ENCODE measurements at places on chromosomes 13 and 19.
A peak's percentile ranks its signal among the peaks of the same experiment; 100 is the strongest.

- DNase-seq: peak; percentile 21
Observed at GRCh38 chr19:3849092-3849491, 19.7 kb downstream of the ZFR2 start.

GRCh38 chr19:9528757-9529336 lies 9.6 kb downstream of the ZNF426 start:
- DNase-seq: no peak

DNA sequence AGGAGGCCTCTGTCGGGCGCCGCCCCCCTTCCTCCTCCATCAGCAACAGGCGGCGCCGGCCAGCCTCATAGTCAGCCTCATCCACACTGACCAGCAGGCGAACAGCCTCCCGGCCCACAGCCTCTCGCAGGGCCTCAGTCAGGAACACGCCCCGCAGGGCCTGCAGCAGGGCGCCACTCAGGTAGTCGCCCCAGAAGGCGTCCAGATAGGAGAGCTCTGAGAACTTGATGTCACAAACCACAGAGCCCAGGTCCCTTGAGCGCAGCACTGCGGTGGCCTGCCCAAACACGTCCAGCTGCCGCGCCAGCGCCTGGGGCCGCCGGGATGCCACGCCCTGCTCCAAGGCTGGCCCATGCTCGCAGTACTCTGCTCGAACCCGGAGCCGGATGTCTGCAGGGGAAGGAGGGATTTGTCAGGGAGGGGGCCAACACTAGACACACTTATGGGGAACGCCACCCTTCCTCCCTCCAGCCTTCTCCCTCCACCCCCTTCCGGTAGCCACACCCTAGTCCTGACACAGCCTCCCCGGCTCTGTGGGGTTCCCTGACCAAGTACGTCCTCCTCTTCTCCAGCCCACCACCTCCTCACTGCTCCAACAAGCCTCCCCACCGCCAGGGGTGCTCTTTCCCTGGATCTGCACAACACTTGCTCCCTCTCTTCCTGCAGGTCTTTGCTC lies 17.9 kb downstream of the DEDD2 start:
- DNase-seq: peak; percentile 88

DNA sequence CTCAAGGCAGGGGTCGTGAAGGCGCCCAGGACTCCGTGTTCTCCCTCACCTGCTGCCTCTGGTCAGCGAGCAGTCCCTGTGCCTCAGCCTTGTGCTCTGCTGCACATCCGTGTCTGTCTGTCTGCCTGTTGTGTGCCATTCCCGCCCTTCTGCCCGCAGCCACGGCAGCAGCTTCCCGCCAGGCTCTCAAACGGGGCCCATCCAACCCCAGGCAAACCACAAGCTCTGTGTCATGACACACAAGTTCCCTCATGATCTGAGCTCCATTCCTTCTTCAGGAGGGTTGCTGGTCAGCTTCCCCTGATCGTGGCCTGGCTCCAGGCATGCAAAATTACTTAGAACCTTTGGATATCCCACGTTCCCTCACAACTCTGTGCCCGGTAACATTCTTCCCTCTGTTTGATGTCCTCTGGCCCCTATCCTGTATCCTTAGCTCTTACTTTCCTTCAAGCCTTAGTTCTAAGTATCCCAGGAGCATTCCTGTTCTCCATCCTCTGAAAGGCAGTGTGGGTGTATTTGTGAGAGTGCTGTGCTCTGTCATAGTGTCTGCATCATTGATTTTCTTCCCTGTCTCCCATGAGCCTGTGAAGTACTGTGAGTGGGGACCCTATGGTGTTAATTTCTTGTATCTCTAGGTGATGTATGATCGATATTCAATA lies 3.2 kb downstream of the GPR183 start:
- peak; percentile 79 for DNase-seq

- DNase-seq: no peak
Observed at GRCh38 chr19:50663482-50663790, 14.2 kb downstream of the C19orf81 start.

GRCh38 chr13:98536729-98537128 lies 40.2 kb downstream of the STK24 start:
- DNase-seq: no peak

DNA sequence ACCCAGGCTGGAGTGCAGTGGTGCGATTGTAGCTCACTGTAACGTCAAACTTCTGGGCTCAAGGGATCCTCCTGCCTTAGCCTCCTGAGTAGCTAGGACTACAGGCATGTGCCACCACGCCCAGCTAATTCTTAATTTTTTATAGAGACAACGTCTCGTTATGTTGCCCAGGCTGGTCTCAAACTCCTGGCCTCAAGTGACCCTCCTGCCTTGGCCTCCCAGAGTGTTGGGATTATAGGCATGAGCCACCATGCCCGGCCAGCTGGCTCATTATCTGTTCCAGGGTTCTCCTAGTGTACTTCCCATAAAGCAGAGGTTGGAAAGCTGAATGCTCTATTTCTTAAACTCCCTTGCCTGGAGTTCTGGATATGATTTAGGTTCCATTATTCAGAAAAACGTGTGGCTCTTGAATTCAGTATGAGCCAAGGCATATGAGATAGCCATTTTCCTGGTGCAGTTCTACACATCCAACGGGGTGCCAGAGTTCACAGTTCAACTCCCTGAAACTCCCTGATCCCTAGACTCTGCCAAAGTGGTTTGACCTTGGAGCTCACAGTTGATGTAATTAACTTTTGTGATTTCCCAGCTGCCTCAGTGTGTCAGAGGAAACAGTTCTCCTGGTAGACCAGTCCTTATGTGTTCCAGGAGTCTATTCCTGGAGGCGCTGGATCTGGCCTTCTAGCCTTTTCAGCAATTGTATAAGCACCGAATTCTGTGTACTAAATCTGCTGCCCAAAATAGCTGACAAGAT lies 21.6 kb downstream of the GPR183 start:
- DNase-seq: no peak

GRCh38 chr13:110636053-110636475 lies 20.7 kb downstream of the NAXD start:
- no peak for DNase-seq

- peak; percentile 87 for DNase-seq
Observed at GRCh38 chr19:3178377-3178972, at the start of gene S1PR4. Gene S1PR4 (plus strand): TSS chr19:3178769. CDS start chr19:3178793, 24 bp downstream.

DNA sequence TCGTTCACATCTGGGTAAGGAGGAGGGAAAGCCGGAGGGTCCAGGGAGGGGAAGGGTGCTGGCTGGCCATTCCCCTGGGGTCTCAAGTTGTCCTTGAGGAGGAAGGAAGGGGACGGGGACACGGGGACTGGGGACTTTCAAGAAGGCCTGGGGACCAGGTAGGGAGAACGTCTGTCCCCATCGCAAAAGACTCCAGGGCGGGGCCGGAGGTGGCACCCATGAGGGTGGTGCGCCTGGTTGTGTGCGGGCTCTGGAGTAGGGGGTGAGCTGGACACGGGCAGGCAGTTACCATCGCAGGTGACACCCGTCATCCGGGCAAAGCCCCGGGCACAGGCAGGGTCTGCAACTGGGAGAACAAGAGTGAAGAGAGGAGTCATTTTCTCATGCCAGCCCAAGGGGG lies 23.4 kb downstream of the FBN3 start:
- no peak for DNase-seq

DNA sequence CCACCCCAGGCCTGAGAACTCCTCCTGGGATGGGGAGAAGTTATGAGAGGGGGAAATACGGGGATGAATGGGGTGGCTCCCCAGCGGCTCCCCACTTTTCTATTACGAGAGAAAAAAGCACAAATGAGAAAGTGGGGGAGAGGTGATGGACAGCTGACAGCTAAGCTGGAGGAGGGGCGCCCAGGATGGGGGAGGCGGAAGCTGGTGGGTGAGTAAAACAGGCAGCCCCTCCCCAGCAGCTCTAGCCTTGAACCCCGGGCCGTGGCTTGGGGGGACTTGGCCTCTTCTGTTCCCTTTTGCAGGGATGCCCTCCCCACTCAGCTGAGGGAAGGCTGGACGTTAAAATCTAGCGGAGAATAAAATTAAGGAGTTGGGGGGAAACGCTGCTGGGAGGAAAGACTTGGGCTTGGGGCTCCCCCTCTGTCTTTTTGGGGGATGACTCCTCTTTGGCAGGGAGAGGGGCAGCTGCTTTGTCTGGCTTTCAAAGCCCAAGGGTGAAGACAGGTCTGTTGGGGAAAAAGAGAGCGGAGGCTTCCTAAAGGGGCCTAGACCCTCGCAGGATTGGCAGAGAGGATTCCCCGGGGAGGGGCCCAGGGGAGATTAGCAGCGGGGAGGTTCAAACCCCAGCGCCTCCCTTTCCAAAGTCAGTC lies 1.4 kb upstream of the SAMD1 start:
- DNase-seq: peak; percentile 34

- DNase-seq: no peak
Observed at GRCh38 chr13:35961461-35962220, 169.5 kb downstream of the DCLK1 start.

GRCh38 chr19:31436121-31436776 lies 87.0 kb upstream of the TSHZ3 start:
- DNase-seq: no peak

Data from activated CD4-positive, alpha-beta T cell treated with anti-CD3 and anti-CD28 coated beads, Interleukin-2, Interleukin-6, amounts not matched to agents 100 ng/mL and 50 ng/mL, durations not matched to agents 16 hours and 8 hours (primary cell).